SJSA1 (cell line): ENCODE measurements at places on chromosomes 2 and 18.

GRCh38 chr2:24199968-24200590, 25.2 kb downstream of the FAM228A start:
- no peak for DNase-seq

GRCh38 chr2:195471163-195471562, 185.9 kb upstream of the SLC39A10 start:
- no peak for DNase-seq

DNA sequence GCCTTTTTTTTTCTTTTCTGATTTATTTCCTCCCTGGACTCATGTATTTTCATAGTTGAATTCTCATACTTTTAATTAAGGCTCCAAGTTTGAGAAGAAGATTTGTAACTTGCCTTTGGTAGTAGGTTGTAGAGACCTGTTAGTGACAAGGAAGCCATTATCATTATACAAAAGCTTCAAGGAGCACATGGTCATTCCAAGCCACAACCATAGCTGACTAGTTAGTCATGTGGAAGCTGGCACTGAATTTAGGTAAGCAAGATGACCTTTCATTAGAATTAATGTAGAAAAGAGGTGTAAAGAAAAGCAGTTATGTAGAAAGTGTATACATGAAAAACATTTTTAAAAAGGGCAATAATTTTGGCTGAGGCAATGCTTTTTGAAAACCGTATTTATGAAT, 89.7 kb downstream of the LRP1B start:
- no peak for DNase-seq

- DNase-seq, result peak; percentile 86
Observed at GRCh38 chr2:158457092-158457825, 507 bp downstream of the PKP4 start.

DNA sequence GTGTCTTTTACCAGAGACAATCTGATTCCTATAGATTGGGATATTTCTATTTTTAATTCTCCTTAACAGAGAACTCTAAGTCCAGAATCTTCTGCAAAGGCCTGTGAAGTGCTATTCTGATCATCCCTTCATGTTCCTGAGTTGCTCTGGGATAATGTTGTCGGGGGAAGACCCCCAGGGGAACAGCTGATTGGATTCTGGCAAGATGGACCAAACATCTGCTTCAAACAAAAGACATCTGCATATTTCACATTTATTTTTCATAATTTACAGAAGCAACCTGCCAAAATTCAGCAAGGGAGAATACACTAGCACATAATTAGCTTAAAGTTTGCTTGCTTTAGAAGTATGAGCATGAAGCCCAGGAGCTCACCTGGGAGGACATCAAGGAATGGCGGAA, 116.0 kb upstream of the ETAA1 start:
- DNase-seq, result no peak

DNA sequence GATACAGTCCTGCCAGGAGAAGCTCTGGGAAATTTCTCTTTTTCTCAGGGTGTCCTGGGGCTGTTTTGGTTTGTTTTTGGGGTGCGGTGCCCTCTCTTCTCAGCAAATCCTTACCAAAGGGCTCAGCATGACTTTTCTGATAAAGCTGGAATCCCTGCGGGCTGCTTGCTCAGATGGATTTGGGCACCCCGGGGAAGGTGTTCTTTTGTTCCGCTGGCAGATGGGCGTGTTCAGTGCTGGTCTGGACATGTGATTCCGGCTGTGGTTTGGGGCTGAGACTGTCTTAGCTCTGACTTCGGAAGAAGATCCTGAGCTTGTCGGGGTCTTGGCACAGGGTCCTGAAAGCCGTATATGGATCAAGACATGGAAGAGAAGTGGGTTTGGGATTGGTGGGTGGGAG, 134.2 kb upstream of the SPRED2 start:
- no peak for DNase-seq

- DNase-seq, result no peak
Observed at GRCh38 chr2:209762563-209762962, 9.1 kb upstream of the UNC80 start.

DNA sequence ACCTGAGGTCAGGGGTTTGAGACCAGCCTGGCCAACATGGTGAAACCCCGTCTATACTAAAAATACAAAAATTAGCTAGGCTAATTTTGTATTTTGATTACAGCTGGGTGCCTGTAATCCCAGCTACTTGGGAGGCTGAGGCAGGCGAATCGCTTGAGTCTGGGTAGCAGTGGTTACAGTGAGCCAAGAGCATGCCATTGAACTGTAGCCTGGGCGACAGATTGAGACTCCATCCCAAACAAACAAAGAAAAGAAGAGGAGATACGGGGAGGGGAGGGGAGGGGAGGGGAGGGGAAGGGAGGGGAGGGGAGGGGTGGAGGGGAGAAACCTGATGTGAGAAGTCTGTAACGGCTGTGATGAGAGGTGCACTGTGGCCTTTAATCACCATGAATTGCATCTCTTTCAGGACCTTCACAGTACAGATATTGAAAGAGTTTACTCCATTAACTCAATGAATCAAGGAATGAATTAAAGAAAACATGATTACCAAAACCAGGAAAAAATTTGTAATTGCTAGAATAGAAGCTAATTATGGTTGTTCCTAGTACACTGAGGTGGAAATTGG, 135.3 kb downstream of the CALCRL start:
- DNase-seq, result no peak

DNA sequence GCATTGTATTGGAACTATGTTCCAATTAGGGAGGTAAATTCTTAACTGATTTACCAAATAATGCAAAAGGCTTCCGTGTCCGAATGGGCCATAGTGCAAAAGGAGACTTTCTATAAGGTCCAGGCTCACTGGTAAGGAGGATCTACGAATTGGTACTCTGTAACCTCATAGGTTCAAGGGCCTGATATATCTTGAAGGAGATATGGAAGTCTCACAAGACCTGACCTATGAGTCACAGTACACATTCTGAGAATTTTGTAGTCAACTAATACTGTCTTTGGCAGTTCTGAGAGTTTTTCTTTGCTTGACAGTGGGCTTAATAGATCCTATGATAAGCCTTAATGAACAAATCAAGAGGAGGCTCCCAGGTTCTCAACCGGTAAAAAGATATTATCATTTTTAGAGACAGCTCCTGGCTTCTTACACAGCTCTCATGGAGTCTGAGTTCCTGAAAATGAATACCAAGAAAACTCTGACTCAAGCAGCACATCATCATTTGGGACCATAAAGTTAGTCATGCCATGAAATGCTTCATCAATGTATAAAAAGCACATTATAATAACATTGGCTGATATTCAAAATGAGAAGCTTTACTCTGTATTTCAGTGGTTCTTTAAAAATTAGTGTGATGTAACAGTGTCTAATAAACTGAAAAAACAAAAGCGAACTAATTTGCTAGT, 1275.2 kb upstream of the CRIM1 start:
- DNase-seq, result no peak

DNA sequence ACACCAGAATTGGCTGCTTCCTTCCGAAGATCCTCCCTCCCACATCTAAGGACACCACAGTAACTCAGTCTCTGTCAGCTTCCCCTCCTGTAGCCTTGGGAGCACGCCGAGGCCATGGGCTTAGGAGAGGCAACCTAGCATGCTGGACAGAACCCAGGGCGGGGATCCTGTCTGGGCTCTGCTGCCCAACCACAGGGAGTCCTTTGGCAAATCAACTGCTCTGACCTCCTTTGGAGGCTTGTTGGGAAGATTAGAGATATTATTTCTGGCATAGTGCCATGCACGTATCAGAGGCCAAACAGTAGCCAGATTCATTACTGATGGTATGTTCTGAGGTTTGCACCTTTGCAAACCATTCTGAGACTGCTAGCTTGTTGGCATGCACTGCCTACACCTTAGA, 262.7 kb upstream of the EPAS1 start:
- no peak for DNase-seq

- DNase-seq, result no peak
Observed at GRCh38 chr2:64448041-64448426, 5.9 kb upstream of the LGALSL start.

- no peak for DNase-seq
Observed at GRCh38 chr2:107337209-107337898, 451.4 kb upstream of the ST6GAL2 start.

GRCh38 chr2:108916122-108916795, 72.8 kb downstream of the EDAR start:
- DNase-seq, result peak; percentile 28

- DNase-seq, result no peak
Observed at GRCh38 chr2:28086611-28087010, 196.1 kb downstream of the BABAM2 start.

DNA sequence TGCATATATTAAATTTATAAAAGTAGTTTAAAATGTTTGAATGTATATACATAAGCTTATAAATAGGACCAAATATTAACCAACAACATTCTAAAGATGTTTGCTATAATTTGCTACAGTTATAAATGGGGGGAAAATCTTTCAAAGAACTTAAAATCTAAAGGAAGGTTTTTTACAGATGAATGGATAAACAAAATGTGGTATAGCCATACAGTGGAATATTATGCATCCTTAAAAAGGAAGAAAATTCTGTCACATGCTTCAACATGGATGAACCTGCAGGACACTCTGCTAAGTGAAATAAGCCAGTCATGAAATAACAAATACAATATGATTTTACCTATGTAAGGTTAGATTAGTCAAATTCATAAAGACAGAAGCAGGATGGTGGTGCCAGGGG, 75.8 kb downstream of the TMEM17 start:
- no peak for DNase-seq
